Lung (tissue), 17 donors: ENCODE measurements at places on chromosomes 16 and 17.

- H3K4me1 ChIP-seq, result peaks cover 12% of the 10 kb centered on the region
- H3K27me3 ChIP-seq, result no peaks in the 10 kb centered on the region
- peak; percentile 33 for DNase-seq
- H3K4me3 ChIP-seq, result no peak overlapping the region
- H3K36me3 ChIP-seq, result no peaks in the 10 kb centered on the region
- no peak overlapping the region for H3K27ac ChIP-seq
These were observed 234.9 kb upstream of the CIBAR2 start for GRCh38 chr16:85347213-85347591.

GRCh38 chr16:88264641-88265285 is 118.0 kb upstream of the ZNF469 start:
- no peaks in the 10 kb centered on the region for H3K4me1 ChIP-seq
- H3K4me3 ChIP-seq, result no peak overlapping the region
- H3K27me3 ChIP-seq, result no peaks in the 10 kb centered on the region
- H3K27ac ChIP-seq, result peak overlapping the region; percentile 50
- DNase-seq, result peak; percentile 63

DNA sequence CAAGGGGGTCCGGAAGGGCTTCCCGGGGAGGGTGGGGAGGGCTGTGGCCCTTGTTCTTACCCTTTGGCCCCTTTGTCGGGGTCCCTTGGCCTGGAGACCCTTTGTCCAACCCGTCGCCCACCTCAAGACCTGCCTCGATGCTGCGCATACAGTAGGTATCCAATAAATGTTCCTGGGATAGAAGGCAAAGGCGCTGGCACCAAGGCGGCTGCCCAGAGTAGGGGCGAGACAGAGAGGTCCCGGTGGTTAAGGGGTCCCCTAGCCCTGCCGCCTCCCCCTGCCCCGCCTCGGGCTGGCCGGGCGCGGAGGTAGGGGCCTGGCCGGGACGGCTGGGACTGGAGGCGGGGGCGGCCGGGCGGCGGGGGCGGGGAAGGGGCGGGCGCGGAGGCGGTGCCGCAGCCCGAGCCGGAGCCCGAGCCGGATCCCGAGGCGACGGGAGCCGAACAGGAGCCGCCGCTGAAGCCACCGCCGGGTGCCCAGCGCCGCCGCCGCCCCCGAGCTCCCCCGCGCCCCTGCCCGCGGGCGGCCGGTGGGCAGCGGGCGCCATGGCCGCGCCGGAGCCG is at the start of gene NHERF2:
TSS of gene NHERF2 (plus strand) at position 442 of the 563 bp plus-strand sequence. CDS start at position 546, 104 bp downstream.
- H3K36me3 ChIP-seq, result no peaks in the 10 kb centered on the region
- DNase-seq, result no peak
- no peaks in the 10 kb centered on the region for H3K4me1 ChIP-seq
- peak within 1 kb of the TSS; percentile 54 for H3K4me3 ChIP-seq

DNA sequence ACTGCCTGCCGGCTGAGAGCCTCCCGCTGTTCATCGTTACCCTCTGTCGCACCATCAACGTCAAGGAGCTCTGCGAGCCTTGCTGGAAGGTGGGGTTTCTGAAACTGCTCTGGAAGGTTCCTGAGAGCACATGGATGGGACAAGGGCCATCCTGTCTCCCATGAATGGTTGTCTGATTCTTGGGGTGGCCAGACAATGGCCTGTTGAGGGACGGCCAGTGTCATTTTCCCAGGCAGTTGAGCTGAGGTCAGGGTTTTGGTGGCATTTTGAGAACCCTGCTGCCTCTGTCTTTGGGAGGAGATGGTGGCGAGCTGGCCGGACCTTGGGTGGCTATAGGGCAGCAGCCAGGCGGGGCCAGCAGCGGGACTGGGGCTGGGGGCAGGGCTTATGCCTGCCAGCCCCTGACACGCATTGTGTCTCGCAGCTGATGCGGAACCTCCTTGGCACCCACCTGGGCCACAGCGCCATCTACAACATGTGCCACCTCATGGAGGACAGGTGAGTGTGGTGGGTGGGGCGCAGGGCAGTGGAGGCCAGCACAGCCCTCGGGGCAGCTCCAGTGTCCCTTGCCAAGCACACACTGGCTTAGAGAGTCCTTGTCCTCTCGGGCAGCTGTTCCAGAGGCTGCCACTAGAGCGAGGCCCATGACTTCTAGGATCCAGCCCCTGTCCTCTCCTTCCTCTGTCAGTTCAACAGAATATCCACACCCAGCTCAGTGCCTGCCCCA is 9.1 kb downstream of the TSC2 start:
- DNase-seq, result no peak
- no peak overlapping the region for H3K27ac ChIP-seq
- no peaks in the 10 kb centered on the region for H3K27me3 ChIP-seq
- no peak overlapping the region for H3K4me3 ChIP-seq
- no peaks in the 10 kb centered on the region for H3K36me3 ChIP-seq
- no peaks in the 10 kb centered on the region for H3K4me1 ChIP-seq

DNA sequence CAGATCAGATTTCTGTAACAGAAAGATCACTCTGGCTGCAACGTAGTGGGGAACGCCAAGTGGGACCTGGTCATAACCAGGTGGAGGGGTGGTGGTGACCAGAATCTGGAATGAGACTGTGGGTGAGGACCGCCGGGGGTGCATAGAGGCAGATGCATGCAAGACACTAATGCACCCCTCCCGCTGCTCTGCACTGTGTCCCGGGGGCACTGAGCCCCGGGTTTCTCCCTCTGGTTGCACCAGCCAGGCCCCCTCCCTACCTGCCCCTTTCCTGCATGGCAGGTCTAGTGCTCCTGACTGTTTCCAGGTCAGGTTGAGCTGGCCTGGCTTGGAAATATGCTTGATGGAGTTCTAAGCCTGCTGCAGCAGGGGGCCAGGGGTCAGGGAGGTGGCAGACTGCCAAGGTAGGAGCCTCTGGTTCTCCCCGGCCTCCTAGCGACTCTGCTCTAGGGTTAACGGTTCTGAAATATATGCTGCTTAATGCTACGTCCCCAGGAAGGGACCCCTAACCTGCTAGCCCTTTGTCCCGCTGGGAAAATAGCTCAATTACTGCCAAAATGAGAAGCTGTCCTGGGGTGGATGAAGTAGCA is 94.3 kb downstream of the SDK2 start:
- no peaks in the 10 kb centered on the region for H3K4me1 ChIP-seq
- H3K4me3 ChIP-seq, result no peak overlapping the region
- DNase-seq, result peak; percentile 43
- H3K36me3 ChIP-seq, result no peaks in the 10 kb centered on the region
- H3K27ac ChIP-seq, result no peak overlapping the region

- no peak overlapping the region for H3K4me3 ChIP-seq
- H3K27ac ChIP-seq, result peak overlapping the region; percentile 80
- no peaks in the 10 kb centered on the region for H3K4me1 ChIP-seq
- H3K36me3 ChIP-seq, result peaks cover 3% of the 10 kb centered on the region
- DNase-seq, result no peak
These were observed 29.4 kb downstream of the COG7 start for GRCh38 chr16:23423496-23424049.

GRCh38 chr17:76233588-76234353 is 6.5 kb downstream of the RNF157 start:
- peaks cover 5% of the 10 kb centered on the region for H3K27me3 ChIP-seq
- no peak overlapping the region for H3K27ac ChIP-seq
- H3K36me3 ChIP-seq, result no peaks in the 10 kb centered on the region
- peaks cover 5% of the 10 kb centered on the region for H3K4me1 ChIP-seq

- H3K4me3 ChIP-seq, result peak within 1 kb of the TSS; percentile 43
- peak within 1 kb of the TSS; percentile 93 for H3K27ac ChIP-seq
- DNase-seq, result peak; percentile 40
- no peaks in the 10 kb centered on the region for H3K27me3 ChIP-seq
These were observed at the start of gene UNC13D for GRCh38 chr17:75843577-75844529. TSS of gene UNC13D (minus strand) at chr17:75844404. CDS start at chr17:75844337, 67 bp downstream.

DNA sequence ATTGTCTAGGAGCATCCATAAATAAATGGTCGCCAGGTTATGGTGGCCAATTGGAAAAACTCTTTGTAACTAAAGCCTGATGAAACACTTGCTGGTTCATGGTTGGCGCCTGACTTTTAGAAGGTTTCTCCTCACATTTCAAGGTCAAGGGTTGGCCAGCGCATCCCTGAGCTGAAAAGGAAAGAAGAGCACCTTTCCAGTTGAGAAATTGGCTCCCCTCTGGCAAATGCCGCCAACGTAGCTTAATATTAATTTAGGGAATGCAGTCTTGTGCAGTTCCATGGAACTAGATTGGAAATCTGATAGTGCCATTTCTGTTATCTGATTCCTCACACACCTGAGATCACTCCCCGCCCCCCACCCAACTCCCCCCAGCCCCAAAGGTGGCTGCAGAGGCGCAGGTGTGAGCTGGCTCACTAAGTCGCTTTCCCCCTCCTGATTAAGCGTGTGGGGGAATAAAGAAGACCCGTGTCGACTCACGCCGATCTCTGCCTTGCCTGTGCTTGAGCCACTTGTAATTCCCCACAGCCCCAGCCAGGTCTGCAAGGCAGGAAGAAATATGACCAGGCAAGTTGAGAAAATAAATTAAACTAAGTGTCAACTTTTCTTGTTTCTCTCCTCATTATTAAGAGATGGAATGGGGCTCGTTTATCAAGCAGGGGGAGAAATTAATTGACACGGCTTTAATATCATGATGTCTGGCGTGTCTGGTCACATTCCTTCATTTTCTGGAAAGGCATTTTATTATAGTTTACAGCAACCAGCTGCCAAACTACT is 157.7 kb downstream of the CCDC182 start:
- H3K27me3 ChIP-seq, result no peaks in the 10 kb centered on the region
- no peaks in the 10 kb centered on the region for H3K36me3 ChIP-seq
- no peak overlapping the region for H3K4me3 ChIP-seq
- peaks cover 5% of the 10 kb centered on the region for H3K4me1 ChIP-seq
- H3K27ac ChIP-seq, result no peak overlapping the region

DNA sequence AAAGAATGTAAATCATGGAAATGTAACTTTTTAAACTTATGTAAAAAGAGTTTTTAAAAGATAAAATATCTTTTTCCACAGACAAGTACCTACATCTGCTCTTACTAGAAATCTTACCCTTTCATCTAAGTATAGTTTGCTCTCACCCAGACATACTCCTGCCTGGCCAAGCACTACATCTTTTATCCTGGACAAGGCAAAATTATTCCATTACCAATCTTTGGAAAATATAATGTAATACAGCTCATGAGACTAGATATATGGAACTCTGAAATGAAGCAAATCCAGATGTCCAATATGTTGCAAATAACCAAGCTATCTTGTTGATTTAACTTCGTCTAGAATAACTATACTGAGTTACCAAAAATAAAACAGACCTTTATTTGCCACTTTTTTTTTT is 50.0 kb downstream of the VMP1 start:
- no peak for DNase-seq
- no peak overlapping the region for H3K27ac ChIP-seq
- no peaks in the 10 kb centered on the region for H3K27me3 ChIP-seq
- H3K36me3 ChIP-seq, result peaks cover 3% of the 10 kb centered on the region
- H3K4me1 ChIP-seq, result peaks cover 3% of the 10 kb centered on the region

DNA sequence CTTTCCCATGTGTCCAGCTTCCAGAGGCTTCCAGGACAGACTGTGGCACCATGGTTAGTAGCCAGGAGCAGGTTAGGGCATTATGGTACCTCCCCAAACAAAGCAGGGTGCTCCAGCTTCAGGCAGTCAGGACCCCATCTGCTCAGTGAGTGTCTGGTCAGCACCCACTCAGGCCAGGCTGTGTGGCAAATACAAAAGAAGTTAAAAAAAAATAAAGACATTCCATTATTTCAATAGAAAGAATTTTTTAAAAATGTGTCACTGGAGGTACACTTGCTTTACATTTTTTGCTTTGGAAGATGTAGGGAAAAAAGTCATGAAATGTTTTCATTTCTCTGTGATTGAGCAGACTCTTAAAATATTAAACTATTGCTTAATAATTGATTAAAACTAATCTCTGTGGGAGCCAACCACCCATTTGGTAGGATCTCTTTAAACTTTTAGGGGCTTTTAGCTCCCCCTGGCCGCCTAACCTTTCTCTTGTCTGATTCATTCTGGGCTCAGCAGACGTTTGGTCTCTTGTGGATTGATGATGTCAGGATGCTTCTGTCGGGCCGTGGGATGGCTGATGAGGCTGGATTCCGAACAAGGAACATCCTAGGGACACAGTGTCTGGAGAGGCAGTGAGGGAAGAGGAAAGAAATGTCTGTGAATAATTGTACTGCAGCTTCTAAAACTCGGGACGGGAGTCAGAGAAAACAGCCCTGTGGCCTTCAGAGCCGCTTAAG is 28.4 kb upstream of the NPTX1 start:
- no peak overlapping the region for H3K27ac ChIP-seq
- DNase-seq, result no peak
- H3K36me3 ChIP-seq, result no peaks in the 10 kb centered on the region
- H3K4me1 ChIP-seq, result no peaks in the 10 kb centered on the region
- no peak overlapping the region for H3K4me3 ChIP-seq
- no peaks in the 10 kb centered on the region for H3K27me3 ChIP-seq

DNA sequence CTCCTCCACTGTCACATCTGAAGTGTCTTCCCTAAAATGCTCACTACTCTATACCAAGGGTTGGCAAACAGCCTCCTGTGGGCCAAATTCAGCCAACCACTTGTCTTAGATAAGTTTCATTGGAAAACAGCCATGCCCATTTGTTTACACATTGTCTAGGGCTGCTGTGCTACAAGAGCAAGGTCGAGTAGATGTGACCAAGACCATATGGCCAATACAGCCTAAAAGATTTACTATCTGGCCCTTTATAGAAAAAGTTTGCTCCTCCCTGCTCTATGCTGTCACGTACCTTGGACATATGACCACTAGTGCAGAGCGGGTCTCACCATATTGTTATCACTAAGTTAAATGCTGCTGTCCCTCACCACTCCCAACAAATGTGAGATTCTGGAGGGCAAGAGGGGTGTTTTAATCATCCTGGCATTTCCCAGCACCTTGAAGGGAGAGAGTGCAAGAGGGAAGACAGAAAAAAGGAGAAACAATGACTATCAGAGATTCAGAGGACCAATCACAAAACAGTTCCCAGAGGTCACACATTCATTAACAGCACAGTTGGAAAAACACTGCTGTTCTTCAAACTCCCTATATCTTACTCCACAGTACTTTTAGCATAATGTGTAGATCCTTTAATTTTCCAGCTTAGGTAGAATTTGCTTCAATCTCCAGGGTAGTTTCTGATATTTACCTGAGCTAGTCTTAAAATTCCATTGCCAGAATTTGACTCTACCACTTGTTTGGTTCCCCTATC is 13.2 kb downstream of the LSM12 start:
- no peak overlapping the region for H3K4me3 ChIP-seq
- peaks cover 6% of the 10 kb centered on the region for H3K4me1 ChIP-seq
- no peak for DNase-seq
- H3K27me3 ChIP-seq, result no peaks in the 10 kb centered on the region
- no peak overlapping the region for H3K27ac ChIP-seq
- peaks cover 10% of the 10 kb centered on the region for H3K36me3 ChIP-seq

DNA sequence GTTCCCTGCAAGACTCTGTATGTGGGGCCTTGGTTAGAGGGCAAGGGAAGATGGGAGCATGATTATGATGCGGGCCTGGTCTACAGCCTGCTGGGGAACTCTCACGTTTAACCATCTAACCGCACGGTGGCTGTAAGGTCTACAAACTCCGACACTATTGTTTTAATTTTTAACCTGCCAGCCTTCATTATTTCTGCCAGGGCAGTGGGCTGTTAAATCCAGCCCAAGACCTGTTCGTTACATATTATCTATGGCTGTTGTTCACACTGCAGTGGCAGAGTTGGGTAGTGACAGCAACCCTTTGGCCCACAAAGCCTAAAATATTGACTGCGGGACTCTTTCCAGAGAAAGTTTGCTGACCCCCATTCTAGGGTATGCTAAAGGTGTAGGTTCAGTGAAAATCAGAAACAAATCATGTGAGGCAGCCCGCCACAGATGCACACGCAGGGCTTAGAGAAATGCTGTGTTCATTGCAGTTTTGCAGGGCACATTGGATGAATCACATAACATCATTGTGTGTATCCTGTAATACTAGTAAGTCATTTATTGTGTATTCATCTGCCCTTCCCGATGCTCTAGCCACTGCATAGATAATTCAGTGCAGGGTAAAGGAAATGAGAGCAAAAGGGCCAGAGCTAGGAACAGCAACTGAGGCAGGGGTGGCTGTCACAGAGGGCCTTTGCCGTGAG is 14.3 kb downstream of the SNX29 start:
- no peaks in the 10 kb centered on the region for H3K36me3 ChIP-seq
- H3K4me1 ChIP-seq, result peaks cover 8% of the 10 kb centered on the region
- H3K27me3 ChIP-seq, result no peaks in the 10 kb centered on the region
- no peak overlapping the region for H3K4me3 ChIP-seq
